ENCODE measurements at places on chromosomes 2 and 18.

GRCh38 chr2:197888321-197888720, 83.9 kb downstream of the PLCL1 start:
- no peak for DNase-seq

GRCh38 chr2:45141883-45142866, 132.9 kb upstream of the SIX2 start:
- DNase-seq: no peak

DNA sequence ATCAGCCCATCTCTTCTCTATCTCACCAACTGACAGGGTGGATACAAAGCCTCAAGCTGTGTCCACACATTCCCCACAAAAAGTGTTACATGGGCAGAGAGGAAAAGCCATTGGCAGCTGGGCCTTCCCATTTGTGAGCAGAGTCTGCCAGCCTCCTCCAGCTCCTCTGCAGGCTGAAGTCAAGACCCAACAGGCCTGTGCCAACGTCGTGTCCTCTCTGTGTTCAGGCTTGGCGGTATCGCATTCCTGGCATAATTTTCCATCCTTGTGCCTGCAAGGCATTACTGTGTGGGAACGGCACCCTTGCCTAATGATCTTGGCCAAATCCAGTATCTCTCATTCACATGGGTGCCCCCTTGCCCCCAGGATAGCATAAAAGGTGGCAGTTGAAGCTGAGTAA, 41.5 kb upstream of the APCDD1 start:
- DNase-seq: no peak

DNA sequence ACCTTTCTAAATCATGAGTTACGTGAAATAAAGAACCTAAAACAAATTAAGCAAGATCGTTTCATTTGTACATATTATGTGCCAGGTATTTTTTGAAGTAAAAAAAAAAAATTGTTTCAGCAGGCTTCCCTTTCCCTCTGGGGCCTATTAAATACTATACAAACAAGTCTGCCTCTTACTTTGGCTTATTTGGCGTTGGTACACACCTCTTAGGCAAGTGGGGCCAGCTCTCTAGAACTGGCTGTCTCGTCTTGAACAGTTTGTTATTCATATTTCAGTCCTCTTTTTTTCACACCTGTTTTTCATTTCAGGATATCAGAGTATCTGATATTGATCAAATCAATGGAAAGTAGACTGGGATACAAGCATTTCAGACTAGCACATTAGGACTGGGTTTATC, 27.4 kb upstream of the PPP3R1 start:
- no peak for DNase-seq

GRCh38 chr2:26292646-26293045, 47.9 kb downstream of the HADHB start:
- no peak for DNase-seq

GRCh38 chr18:2961821-2962220, 51.1 kb downstream of the LPIN2 start:
- no peak for DNase-seq
